ENCODE measurements at places on chromosomes 5 and 9.

DNA sequence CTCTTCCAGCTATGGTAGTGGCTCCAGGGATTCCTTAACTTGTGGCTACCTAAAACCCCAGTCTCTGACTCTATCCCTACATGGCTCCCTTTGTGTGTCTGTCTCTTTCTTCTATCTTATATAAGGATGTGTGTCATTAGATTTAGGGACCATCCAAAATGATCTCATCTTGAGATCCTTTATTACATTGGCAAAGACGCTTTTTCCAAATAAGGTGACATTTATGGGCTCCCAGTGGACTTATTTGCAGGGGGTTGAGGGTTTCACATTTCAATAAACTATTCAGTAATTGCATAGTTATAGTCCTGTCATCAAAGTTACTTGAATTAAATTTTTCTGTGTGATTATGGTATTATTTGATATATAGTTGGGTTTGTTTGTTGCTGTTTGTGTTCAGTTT lies 59.2 kb downstream of the NIPBL start:
- no peak for DNase-seq

GRCh38 chr5:65695162-65695755 lies 26.6 kb downstream of the SGTB start:
- no peak for DNase-seq

DNA sequence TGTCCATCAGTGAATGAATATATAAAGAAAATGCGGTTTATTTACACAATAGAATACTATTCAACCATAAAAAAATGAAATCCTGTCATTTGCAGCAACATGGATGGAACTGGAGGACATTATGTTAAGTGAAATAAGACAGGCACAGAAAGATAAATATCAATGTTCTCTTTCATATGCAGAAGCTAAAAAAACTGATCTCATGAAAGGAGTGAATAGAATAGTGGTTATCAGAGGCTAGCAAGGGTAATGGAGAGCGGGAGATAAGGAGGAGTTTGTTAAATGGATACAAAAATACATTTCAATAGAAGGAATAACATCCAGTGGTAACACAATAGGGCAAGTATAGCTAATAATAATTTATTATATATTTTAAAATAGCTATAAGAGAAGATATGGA lies 65.0 kb downstream of the AGTPBP1 start:
- DNase-seq = no peak

DNA sequence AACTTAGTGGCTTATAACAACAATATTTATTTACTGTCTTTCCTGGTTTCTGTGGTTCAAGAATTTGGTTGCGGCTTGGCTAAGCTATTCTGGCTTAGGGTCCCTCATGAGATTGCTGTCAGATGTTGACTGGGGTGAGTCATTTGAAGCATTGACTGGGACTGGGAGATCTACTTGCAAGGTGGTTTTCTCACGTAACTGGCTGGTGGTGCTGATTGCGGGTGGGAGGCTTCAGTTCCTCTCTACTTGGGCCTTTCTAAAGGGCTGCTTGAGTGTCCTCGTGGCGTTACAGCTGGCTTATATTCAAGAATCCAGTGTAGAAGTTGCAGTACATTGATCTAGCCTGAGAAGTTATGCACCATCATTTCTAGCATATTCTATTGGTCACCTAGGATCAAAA lies 218.5 kb upstream of the ELAVL2 start:
- DNase-seq = no peak

GRCh38 chr5:163608621-163609020 lies 103.2 kb downstream of the MAT2B start:
- DNase-seq = no peak

DNA sequence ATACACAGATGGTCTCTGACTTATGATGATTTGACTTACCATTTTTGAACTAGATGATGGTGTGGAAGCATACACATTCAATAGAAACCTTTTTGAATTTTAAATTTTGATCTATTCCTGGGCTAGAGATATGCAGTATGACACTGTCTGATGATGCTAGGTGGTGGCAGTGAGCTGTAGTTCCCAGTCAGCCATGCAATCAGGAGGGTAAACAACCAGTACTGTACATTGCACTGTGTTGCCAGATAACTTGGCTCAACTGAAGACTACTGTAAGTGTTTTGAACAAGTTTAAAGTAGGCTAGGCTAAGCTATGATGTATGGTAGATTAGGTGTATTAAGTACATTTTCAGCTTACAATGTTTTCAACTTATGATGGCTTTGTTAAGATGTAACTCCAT lies 859.1 kb upstream of the ARRDC3 start:
- DNase-seq = no peak

GRCh38 chr9:90476058-90476457 lies 166.6 kb downstream of the DIRAS2 start:
- DNase-seq = no peak

DNA sequence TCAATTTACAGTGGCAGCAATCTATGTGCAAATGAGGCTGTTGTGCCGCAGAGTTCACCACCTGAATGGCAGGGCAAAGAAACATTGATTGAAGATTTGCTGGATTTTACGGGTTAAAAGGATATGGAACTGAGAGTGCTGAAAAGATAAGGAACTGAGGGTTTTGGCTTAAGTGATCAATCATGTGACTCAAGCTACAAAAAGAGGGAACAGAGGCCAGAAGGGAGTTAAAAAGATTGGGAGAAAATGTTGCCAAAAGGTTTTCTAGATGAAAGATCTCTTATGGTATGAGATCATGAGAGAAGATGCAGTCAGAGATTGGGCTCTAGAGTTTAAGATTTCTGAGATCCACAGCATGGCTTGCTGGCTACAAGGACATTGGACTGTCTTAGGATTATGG lies 7.9 kb upstream of the RIMOC1 start:
- no peak for DNase-seq

DNA sequence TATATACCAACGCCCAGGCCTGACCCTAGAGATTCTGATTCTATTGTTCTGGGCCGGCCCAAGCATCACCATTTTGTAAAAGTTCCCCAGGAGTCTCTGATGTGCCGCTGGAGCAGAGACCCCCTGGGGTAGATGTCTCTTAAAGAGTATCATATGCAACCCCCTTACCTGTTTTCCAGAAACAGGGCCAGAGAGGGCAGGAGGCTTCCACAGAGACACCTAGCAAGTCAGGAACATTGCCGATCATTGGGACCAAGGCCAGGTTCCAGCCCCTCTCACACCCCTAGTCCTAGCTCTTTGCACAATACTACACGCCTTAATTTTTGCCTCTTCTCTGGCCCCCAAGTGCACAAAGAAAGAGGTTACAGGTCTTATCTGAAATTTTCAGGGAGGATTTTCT lies 63.8 kb downstream of the TMOD1 start:
- no peak for DNase-seq

- DNase-seq = no peak
These were observed 79.0 kb upstream of the DAP start for GRCh38 chr5:10839916-10840599.

- DNase-seq = no peak
These were observed 9.6 kb upstream of the AKNA start for GRCh38 chr9:114397219-114397847.

DNA sequence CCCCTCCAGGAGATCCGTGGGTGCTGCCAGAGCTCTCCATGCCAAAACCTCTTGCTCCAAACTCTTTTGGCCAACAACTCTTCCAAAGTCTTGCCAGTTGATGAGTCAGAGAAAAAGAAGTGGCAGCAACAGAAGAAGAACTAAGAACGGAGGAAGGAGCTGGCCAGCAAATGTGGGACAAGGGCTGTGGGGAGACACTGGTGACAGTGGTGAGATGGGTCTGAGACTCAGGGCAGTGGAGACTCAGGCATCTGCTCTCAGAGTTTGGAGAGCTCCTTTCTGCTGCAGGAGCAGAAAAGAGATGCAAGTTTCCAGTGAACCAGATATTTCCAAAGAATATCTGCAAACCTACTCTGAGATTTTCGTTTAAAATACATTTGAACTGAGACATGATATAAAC lies 92.3 kb upstream of the SEMA6A start:
- DNase-seq = no peak

DNA sequence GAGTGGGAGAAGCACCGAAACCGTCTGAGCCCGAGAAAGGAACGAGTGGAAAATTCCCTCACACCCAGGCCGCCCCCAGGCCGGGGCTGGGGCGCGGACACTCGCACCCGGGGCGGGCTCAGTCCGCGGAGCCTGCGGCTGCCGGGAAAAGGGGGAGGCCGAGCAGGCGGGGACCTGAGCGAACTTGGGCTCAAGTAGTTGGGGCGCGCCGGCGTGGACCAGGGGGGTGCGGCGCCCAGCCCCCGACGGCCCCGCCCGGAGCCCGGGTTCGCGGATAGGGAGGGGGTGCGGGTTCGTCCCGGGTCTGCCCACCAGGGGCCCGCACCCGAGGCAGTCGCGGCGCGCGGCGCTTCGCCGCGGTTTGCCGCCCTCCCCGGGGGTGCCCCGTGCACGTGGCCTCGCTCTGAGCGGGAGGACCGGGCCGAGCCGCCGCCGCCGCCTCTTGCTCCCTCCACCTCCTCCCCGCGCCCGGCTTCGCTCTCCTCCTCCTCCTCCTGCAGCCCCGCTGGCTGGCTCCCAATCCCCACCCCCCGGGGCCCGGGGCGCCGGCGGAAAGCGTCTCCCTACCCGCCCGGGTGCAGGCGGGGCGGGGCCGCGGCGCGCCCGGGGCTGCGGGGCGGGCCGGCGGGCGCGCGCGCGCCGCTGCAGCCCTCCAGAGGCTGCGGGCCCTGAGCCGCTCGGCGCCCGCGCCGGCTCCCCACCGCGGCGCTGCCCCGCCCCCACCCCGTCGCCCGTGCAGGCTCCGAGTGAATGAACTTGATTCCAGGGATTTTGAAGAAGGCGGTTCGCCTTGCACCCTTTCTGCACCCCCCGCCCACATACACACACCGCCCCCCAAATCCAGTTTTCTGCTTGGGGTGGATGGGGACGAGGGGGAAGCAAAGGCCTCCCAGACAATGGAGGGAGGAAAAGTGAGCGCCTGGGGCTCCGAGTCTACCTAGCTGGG lies 1.3 kb upstream of the NFIB start:
- DNase-seq = peak; percentile 85

GRCh38 chr5:120256376-120256775 lies 207.7 kb upstream of the PRR16 start:
- no peak for DNase-seq

GRCh38 chr5:1651971-1652872 lies 128.5 kb upstream of the LPCAT1 start:
- no peak for DNase-seq

- DNase-seq = no peak
These were observed 1.4 kb downstream of the CXCL14 start for GRCh38 chr5:135577421-135577820.

- no peak for DNase-seq
These were observed 180.8 kb upstream of the KLF9 start for GRCh38 chr9:70595211-70595610.

GRCh38 chr5:177537389-177538361 lies 16.7 kb downstream of the FAM193B start:
- DNase-seq = no peak

GRCh38 chr5:150442699-150443080 lies 6.8 kb downstream of the RPS14 start:
- DNase-seq = no peak

GRCh38 chr9:17423681-17424011 lies 155.2 kb upstream of the SH3GL2 start:
- no peak for DNase-seq

DNA sequence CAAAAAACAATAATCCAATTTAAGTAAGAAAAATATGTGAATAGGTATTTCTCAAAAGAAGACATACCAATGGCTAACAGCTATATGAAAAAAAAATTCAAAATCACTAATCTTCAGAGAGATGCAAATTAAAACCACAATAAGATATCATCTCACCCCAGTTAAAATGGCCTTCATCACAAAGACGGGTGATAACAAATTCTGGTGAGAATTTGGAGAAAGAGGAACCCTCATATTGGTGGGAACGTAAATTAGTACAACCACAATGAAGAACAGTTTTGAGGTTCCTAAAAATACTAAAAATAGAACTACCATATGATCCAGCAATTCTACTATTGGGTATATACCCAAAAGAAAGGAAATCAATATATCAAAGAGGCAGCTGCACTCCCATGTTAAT lies 94.3 kb downstream of the TMEM167A start:
- DNase-seq = no peak

- DNase-seq = no peak
These were observed 240.2 kb downstream of the ARHGAP26 start for GRCh38 chr5:143010351-143010750.
